RCC 7860 (cell line): ENCODE measurements at places on chromosomes 6 and 20.
A peak's percentile ranks its signal among the peaks of the same experiment; 100 is the strongest.

DNA sequence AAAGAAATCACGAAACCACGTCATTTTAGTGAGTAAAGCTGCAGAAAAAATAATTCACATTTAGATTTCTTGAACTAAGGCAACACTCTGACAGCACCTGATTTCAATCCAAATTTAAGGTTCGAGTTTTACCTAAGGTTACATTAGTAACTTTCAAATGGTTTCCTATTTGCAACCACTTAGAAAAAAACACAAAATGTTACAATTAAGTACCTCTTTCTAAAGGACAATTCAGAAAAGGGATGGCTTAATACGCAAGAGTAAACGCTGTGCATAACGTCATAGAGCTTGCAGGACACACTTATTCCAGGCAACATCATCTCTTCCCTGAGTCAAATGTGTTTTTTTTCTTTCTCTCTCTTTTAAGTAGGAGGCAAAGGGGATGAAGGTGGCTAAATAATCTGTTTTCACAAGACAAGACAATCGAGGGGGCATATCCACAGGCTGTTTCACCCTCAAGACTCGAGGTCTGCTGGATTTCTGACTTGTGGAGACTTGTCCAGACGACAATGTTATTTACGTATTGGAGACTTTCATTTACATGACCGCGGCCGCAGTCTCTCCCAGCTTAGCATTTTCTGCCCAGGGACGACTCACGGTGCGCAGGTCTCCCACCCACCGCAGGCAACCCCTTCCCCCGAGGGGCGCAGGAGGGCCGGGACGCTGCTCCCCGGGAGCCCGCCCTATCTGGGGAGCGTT is 86.0 kb downstream of the SESN1 start:
- no peak for DNase-seq

- peak; percentile 87 for DNase-seq
Observed at GRCh38 chr20:53643031-53643832, 49.6 kb upstream of the ZNF217 start.

DNA sequence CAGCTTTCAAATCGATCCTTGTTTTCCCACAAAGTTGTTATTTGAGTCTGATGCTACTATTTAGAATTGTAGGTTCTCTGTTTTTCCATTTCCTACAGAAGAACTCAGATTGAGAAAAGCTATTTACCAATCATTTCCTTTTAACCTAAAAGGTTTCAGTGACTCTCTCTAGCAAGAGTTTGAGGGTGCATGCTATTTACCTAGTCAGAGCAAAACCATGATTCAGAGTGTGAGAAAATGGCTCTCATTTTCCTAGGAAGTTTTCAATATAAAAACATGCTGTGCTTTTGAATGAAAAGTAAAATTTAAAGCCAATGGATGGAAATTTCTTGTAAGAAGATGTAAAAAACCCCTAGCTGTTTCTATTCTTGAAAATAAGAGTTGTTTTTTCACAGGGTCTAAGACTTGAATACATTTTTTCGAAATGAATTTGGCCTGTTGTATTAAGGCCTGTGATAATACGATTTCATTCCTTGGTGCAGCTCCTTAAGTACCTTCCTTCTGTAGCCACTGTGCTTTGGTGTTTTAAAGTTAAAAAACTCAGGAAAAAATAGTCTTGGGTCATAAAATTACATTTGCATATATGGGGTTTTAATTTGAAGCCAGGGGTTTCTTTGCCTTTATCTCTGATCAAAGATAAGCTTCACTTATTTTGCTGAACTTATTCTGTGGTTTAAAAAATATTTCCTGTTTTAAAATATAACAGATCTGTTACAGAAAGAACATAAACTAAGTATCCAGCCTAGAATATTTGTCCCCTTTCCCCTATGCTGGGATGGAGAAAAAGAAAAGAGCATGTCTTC is 18.0 kb upstream of the RSPH3 start:
- no peak for DNase-seq

DNA sequence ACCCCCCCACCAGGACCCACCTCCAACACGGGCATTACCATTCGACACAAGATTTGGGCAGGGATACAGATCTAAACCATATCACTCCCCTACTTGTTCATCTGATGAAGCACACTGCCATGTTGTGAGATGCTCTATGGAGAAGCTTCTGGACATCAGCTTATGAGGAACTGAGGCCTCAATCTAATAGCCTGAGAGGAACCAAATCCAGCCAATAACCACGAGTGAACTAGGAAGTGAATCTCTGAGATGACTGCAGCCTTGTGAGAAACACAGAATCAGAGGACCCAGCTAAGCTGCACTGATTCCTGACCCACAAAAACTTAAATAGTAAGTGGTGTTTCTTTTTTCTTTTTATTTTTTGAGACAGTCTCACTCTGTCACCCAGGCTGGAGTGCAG is 21.6 kb upstream of the ZBTB2 start:
- no peak for DNase-seq

GRCh38 chr20:62063315-62063980 is 2.2 kb downstream of the TAF4 start:
- no peak for DNase-seq

DNA sequence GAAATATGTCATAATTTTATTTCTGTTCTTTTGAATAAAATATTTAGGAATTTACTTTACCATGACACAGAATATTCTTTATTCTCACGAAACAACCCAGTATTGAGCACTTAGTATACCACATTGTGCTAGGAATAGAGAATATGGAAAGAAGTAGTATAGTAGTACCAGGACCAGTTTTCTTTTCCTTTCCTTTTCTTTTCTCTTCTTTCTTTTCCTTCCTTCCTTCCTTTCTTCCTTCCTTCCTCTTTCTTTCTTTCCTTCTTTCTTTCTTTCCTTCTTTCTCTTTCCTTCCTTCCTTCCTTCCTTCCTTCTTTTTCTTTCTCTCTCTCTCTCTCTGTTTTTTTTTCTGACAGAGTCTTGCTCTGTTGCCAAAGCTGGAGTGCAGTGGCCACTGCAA is 7.5 kb upstream of the PLCB4 start:
- no peak for DNase-seq

GRCh38 chr6:34990971-34991560 is 102.0 kb downstream of the ANKS1A start:
- DNase-seq = no peak

- no peak for DNase-seq
Observed at GRCh38 chr6:147116056-147116455, 88.2 kb upstream of the STXBP5 start.

GRCh38 chr6:99879431-99879830 is 114.6 kb downstream of the MCHR2 start:
- DNase-seq = no peak

DNA sequence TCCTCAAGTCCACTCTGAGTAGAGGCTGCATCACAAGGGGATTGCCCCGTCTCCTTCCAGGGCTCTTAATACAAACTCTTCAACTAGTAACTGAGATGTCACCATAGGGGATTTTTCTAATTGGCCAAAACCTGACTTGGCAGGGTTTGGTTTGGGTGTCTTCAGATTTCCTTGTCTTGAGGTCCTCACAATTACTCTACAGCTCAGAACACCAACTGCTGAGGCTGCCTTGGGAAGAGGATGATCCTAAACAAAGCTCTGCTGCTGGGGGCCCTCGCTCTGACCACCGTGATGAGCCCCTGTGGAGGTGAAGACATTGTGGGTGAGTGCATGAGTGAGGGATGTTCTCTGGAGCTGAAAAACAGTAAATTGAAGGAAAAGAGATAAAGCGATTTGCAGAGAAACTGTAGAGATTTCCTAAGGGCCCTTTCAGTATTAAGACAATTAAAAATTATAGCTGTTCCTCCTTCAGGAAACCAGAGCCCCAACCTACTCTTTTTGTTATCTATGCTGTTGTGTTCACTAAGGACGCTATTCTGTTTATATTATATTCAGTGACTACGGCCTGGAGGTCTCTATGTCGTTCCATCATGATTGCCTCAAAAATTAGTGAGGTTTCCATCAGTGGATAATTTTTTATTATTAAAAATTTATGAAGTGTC is at the start of gene HLA-DQA1:
HLA-DQA1 (plus strand) TSS at position 188 of the 662 bp plus-strand sequence; CDS start at position 241, 53 bp downstream.
- DNase-seq = no peak

DNA sequence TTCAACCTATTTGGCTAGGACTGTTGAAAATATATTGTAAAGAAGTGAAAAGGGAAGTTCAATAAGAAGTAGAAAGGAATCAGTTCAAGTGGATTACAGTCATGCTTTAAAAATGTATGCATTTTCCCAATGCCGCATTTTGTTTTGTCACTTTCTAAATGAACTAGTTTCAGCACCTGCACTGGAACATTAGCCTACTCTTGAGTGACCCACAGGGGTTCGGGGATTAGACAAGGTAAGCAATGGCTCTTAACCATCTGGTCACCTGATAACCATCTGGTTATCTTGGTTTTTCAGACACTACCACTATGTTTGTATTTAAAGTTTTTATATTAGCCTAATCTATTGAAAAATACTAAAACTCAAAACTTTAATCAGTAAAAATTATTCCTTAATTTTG is 97.6 kb downstream of the CD164 start:
- DNase-seq = no peak
